ENCODE measurements at places on chromosomes 11 and 22.
A peak's percentile ranks its signal among the peaks of the same experiment; 100 is the strongest.

- no peak for DNase-seq
These were observed 2.0 kb downstream of the GGA1 start for GRCh38 chr22:37610480-37611129.

DNA sequence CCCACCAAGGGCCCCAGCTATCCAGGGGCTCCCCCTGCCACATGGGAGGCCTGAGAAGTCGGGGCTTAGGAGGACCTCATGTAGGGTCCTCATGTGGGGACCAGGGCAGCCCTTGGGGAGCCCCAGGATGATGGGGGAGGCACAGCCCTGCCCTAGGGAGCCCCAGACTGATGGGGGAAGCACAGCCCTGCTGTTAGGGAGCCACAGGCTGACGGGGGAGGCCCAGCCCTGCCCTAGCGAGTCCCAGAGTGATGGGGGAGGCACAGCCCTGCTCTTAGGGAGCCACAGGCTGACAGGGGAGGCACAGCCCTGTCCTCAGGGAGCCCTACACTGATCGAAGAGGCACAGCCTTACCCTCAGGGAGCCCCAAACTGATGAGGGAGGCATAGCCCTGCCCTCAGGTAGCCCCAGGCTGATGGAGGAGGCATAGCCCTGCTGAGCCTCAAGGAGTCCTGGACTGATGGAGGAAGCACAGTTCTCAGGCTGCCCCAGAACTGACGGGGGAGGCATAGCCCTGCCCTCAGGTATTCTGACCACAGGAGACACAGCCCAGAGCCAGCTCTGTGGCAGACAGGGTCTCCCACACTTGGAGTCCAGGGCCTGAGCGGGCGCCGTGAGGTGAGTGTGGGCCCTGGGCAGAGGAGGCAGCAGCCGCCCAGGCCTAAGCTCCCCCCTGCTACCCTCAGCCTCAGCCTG lies 10.8 kb downstream of the PRR33 start:
- no peak for DNase-seq

- no peak for DNase-seq
These were observed 103.5 kb downstream of the USP35 start for GRCh38 chr11:78292109-78292803.

DNA sequence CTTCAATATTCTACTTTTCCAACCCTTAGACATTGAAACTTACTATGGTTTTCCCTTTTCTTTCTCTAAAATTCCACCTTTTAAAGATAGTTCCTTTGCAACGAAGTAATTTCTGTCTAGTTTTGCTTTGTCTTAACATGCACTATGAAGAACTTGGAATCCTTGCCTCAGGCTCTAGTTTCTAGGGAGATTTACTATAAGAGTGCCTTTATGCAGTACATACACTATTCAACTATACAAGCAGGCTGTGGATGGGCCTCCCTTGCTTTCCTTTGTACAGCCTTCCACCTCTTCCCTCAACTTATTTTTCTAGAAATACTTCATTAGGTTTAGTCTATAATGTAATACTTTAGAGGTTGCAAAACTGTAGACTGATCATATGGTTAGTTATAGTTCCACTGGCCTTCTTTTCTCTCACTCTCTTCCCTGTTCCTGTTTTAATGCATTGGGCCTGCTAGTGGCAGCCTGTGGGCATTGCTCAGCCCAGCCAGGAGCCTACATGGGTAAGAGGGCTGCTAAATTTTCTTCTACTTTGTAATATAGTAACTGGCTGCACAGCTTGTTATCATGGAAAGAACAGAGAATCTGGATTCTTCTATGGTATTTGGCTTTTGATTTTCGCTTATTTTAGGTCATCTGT lies 100.2 kb downstream of the C11orf87 start:
- DNase-seq, result no peak

DNA sequence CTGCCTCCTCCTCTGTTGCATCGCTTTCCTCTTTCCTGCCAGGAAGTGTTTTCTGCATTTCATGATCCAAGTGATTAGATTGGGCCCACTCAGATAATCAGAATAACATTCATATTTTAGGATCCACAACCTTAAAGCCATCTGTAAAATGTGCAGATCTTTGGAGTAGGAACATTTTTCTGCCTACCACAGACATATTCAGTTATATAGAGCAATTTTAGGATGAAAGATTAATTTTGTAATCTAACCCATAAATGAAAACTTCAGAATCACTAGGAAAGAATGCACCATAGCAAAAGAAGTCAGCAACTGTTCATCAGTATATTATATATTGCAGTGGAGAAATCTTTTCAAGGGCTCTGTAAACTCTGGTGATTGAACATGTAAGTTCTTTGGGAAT lies 659.9 kb upstream of the LUZP2 start:
- DNase-seq, result no peak

GRCh38 chr11:106917973-106918372 lies 100.3 kb downstream of the GUCY1A2 start:
- DNase-seq, result no peak

- DNase-seq, result no peak
These were observed 35.0 kb downstream of the POLD3 start for GRCh38 chr11:74627381-74627780.

GRCh38 chr22:30485362-30485988 lies 13.7 kb upstream of the SEC14L3 start:
- peak; percentile 64 for DNase-seq

DNA sequence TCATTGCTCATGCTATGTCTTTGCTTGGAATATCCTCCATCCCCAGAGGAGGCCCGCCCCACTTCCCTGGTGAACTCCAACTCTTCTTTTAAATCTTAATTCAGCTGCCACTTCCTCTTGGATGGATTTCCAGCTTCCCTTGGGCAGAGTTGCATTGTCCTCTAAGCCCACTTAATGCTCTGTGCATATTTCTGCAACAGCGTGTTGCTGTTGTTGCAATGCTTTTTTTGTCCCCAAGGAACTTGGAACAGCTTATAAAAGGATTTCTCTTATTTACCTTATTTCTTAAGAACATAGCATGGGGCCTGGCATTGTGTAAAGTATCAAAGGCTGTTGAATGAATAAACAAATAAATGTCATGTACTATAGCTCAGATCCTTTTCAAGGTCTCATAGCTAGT lies 507.4 kb downstream of the METTL15 start:
- no peak for DNase-seq

DNA sequence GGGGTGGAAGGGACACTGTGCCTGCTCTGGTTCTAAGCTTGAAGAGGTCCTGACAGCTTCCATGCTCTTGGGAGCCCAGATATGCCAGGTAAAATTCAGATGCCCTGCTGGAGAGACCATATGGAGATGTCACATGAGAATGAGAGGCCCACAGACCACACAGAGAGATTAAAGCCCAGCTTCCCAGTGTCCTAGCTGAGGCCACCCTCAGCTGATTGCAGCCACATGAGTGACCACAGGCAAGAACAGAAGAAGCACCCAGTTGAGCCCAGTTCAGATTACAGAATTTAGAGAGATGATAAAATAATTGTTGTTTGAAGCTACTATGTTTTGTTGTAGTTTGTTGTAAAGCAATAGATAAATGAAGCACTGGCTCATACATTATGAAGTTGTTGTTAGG lies 14.4 kb upstream of the PVALB start:
- DNase-seq, result no peak

GRCh38 chr11:65187971-65188461 lies 6.3 kb downstream of the CAPN1 start:
- DNase-seq, result no peak

DNA sequence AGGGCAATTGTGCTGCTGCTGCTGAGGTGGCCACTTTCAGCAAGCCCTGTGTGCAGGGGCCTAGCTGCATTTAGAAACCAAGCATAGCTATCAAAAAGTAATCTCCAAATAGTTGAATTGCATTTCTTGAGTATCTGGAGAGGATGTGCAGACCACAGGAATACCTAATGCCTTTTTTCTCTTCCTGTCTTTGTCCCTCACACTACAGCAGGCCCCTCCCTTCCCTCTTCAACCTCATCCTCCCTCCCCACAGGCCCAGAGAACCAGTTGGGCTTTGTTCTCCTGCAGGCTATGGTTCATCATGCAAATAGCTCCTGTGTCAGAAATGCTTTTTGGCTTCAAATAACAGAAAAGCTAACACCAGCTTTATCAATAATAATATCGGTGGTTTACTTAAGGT lies 47.7 kb downstream of the DKK3 start:
- no peak for DNase-seq

DNA sequence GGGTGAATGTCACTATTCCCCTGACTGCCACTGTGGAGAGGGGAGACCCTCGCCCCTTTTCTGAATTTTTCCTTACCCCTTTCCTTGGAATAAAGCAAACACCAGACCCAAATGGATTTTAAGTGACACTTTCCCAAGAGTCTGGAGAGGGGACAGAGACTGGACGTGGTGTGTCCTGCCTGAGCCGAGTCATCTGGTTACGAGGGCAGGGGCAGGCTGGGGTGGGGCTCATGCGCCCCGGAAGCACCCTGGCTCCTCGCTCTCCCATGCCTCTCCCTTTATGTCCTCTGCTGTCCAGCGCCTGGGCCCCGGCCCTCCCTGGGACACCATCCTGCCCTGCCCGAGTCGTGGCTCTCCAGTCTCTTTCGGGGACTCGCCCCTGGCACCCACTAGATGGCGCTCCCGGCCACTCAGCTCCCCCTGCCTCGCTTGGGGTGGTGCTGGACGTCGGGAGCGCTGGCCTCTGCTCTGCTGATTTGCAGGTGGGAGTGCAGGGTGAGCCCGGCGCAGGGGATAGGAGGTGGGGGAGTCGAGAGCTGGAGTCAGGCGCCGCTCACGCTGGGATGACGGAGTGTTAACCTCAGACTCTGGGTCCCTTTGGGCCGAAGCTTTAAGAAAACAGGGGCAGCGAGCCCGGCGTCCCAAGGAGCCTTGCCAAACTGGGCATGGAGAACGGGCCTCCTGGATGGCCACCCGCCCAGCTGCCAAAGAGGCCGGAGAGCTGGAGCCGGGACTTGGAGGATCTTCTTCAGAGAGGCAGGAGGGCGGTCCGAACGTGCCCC lies 89.8 kb downstream of the RPS6KA4 start:
- peak; percentile 76 for DNase-seq

GRCh38 chr11:44729713-44730112 lies 3.0 kb downstream of the TSPAN18 start:
- no peak for DNase-seq

DNA sequence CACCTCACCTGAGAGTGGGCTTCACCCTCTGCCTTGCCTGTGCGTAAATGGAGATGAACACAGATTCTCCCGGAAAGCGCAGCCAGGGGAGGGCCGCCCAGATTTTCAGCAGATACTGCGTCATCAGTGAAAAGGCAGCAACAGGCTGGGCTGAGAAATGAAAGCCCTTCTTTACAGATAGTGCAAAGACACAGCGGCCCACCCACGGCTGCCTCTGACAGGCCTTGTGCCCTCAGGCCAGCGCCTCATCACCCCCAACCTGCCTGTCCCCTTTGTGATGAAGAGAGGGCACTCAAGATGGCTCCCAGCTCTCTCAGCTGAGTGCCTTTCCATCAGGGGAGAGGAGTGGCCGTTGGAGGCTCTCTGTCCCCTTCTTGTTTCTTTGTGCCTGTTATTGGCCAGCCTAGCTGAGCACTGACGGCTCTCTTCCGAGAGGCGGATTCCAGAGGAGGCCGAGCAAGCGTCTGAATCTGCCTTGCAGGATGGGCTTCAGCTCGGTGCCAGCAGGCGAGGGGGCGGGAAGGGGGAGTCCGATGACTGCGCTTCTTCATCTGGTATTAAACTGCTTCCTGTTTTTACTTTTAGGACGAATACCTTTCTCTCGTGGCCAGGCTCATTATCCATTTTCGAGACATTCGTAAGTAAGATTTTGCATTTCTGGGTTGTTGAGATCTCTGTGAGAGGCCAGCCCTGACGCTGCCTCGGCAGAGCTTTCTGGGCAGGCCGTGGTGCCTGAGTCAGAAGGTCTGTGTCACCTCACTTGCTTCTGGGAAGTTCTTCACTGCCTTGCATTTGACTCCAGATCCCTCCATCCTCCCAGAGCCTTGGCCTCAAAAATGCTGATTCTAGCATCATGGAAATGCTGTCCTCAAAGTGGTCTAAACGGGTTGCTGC lies 43.7 kb downstream of the MED15 start:
- DNase-seq, result no peak

DNA sequence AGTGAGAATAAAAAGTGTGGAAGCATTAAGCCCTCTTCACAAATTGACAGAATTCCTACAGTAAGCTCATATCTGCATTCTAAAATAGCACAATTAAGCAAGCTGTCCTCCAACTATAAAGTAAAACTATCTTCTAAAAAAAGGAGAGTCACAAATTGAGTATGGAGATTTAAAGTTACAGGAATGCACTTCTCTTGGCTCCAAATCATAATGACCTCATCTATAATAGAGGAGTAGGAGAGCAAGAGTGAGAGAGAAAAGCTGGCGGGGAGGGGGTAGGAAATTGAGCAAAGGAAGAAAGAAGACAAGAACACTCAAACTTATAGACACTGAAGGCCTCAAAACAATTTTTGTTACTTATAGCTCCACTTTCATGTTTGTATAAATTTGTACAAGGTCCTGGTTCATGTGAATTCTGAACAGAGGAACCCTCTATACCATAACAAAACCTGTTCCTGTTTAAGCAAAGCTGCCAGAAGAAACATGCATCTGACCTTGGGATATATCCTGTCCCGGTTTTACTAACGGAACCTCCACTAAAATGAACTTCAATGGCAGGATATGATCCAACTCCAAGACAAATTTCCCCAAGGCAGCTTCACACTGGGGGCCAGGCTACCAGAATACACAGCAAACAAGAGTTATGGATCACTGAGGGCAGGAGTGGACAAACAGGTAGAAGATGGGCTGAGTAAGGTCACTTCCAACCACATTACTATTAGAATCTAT lies 37.2 kb downstream of the SLC35F2 start:
- no peak for DNase-seq

DNA sequence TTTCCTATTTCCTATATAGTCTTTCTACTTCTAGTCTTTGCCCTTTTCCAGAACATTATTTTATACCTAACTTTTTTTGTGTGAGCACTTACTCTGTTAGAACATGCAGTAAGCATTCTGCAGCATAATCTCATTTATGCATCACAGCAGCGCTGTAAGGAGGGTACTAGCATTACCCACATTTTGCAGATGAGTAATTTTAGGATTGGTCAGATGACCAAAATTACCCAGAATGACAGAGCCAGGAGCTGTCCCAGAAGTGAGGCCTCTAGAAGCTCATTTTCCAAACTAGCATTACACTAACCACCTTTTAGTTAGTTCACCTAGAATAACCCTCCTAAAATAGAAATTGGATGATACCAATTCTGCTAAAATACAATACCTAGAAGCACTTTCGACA lies 47.1 kb upstream of the ARHGAP32 start:
- no peak for DNase-seq
